Posterior cingulate gyrus (tissue), 11 donors: ENCODE measurements at places on chromosomes 13 and 19.

GRCh38 chr13:21481359-21481758 is 22.3 kb upstream of the ZDHHC20 start:
- DNase-seq, result no peak

GRCh38 chr19:40136818-40137217 is 46.1 kb upstream of the ZNF780A start:
- DNase-seq, result no peak

- DNase-seq, result no peak
Observed at GRCh38 chr13:53281677-53282076, 253.1 kb downstream of the OLFM4 start.

DNA sequence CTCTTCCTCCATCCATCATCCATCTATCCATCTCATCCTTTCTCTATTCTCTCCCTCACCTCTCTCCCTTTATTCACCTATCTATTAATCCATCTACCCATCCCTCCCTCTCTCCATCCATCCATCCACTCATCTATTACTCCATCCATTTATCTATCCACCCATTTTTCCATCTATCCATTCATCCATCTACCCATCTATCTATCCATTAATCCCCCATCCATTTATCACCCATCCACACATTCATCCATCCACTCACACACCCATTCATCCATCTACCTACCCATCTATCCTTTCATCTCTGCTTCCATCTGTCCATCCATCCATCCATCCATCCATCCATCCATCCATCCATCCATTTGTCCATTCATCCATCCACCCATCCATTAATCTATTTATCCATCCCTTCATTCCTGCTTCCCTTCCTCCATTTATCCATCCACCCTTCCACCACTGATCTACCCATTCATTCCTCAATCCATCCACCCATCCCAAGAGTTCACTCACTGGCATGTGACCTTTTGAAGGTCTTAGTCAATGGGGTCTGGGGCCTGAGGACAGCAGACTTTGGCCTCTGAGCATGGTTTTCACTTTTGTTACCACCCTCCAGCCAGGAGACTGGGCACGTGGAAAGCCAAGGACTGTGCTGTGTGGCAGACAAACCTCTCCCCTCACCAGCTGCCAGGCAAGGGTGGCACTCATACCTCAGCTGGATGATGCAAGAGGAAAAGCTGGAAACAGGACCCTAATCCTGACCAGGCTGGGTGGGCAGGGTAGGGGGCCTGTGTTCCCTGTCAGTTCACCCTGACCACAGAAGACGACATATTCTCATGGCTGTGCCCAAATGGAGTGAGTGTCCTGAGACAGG is 126.7 kb downstream of the URI1 start:
- DNase-seq, result no peak

DNA sequence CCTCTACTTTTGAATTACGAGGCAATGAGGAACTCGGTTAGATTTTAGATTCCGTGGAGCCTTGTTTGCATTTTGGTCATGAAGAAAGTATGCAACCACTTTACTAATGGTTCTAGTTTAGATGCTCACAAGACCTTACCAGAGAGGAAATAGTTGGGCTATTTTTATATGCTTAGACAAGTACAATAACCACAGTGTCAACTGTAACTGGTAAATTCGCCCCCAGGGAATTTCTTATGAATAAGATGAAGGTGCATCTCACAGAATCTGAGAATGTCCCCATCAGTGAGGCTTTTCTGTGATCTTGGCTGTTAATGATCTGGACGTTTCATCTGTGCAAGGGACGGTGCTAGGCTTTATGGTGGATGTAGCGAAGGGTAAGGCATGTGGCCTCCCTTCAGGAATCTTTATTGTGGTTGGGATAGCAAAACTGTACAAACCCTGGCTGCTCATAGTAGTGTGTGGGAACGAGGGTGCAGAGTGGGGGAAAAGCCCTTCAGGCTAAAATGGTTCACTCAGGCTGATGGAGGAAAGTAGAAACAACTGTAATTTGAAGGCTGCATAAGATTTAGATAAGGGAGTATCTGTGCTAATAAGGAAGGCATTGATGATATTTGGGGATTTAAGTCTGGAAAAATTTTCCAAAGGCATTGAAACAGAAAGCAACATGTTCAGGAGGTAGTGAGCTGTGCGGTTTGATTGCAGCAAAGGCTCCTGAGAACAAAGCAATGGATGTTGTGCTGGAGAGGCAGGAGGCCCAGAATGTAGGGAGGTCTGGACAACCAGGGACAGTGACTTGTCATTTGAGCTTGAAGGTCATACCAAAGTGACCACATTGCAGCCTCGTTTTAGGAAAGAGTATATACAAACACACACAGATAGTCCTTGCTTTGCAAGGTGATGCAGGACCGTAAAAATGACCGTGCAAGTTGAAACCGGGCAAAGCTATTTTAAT is 28.4 kb downstream of the UBAC2 start:
- no peak for DNase-seq
